ENCODE measurements at places on chromosomes 4 and X.
A peak's percentile ranks its signal among the peaks of the same experiment; 100 is the strongest.

- no peak for DNase-seq
Measured at GRCh38 chr4:188714501-188714900, 575.3 kb downstream of the TRIML1 start.

- DNase-seq: no peak
Measured at GRCh38 chr4:56128213-56128612, 179.5 kb downstream of the CEP135 start.

DNA sequence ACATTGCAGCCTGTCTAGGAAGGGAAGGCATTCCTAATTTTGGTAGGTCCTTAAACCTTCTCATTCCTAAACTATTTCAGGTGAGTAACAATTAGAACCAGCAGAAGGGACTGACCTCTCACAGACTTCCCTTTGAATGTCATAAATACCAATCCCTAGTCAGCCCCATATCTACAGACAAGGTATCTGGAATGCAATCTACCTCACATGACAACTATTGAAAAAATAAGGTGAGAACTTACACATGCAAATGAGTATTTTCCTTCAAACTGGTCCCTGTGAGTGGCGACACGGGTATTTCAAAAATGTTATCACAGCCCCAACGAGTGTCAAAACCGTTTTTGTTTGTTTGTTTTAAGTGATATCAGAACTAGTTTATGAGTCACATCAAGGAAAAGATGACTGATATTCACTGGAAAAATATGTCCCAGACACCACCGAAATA is 102.4 kb upstream of the VCX2 start:
- no peak for DNase-seq

DNA sequence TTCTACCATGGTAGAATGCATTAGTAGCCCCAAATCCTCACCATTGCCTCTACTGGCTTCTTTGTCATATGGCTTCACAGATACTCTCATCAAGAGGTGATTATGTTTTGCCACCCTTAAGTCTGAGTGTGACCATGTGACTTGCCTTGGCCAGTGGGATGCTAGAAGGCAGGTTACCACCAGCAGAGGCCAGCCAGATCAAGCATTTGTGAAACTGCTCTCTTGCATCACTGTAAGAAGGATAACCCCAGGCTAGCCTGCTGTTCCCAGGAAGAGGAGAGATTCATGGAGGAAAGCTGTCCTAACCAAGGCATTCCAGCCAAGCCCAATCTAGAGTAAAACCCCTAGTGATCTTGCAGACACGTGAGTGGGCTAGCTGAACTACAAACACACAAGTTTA is 46.8 kb downstream of the USP46 start:
- DNase-seq: no peak

DNA sequence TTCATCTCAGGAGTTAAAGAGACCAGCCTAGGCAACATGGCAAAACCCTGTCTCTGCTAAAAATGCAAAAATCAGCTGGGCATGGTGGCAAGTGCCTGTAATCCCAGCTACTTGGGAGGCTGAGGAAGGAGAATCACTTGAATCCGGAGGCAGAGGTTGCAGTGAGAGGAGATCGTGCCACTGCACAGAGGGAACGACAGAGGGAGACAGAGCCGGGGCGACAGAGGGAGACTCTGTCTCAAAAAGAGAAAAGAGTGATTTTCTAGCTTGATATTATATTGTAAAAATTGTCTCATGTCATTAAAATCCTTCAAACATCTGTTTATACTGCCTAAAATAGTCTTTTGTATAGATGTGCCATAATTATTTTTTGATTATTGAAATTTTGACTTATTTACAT is 225.4 kb upstream of the AGA start:
- no peak for DNase-seq

DNA sequence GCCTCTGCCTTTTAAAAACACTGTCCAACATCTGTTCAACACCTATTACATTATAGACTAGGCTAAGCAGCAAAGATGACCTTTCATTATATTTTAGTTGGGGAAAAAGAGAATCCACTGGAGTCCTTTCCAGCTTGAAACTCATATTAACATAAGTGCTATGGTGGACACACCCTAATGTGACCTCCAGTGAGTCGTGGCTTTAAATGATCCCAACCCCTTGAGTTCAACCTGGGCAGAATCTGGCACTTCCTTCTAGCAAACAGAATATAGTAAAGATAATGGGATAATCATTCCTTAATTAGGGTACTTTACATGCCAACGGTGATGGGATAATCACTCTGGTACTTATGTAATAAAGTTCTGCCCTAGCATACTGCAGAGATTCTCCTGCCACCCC is 162.6 kb downstream of the MAB21L2 start:
- no peak for DNase-seq

DNA sequence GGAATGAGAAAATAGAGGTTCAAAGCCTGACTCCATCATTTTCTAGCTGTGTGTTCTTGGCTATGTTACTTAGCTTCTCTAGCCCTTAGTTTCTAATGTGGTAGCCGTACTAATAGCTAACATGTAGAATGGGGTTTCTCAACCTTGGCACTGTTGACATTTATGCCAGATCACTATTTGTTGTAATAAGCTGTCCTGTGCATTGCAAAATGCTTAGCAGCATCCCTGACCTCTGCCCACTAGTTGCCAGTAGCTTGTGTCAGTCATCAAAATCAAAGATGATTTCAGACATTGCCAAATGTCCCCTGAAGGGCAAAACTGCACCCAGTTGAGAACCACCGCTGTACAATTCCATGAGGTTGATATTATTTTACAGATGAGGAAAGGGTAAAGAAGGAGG is 18.3 kb upstream of the ADAMTS3 start:
- no peak for DNase-seq

DNA sequence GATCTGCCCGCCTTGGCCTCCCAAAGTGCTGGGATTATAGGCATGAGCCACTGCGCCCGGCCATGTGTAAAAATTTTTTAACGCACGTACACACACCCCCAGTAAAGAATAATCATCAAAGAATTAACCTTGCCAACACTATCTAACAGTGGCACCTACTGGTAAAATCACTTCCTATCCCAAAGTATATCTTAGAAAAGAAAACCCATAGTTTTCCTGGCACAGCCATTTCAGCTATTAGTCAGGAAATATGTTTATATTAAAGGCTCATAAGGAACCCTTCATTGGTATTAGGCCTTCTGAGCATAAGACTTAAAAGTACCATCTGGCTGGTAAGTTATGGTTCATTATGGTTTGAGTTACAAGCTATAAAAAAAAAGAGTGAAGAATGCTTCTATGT is 14.1 kb downstream of the S100G start:
- DNase-seq: no peak

DNA sequence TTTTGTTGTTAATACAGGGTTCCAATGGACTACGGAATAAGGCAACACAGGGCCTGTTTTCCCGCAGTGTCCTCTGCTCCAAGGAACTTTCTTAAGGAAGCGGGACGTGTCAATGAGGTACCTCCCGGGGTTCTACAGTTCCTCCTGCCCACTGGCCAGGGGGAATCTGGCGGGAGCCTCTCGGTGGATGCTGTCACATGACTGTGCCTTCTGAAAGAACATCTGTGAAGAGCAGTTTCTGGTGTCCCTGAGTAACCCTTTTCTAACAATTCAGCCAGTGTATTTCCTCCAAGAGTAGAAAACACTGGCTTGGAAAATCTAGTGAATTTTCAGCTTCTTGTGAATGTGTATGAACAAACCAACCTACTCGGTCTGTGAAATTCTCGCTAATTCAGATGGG is 32.7 kb downstream of the MFAP3L start:
- DNase-seq: no peak

DNA sequence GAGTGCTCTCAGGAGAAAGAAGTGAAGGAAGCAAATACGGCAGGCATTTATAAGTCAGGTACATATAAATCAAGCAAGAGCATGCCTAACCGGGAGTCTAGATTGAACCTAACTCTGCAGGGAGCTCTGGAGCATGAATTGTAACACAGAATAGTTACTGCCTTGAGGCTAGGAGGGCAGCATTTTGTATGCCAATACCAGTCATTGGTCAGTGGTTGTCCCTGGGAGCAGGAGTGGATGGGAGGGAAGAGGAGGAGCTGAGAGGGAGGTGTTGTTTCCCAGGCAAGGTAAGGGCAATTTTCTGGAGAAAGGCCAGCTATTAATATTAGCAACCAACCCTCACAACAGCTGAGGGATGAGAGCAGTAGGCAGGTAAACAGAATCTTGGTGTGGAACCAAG is 224.7 kb upstream of the DCAF8L1 start:
- no peak for DNase-seq

- no peak for DNase-seq
Measured at GRCh38 chr4:40940317-40940741, 190.6 kb downstream of the NSUN7 start.

DNA sequence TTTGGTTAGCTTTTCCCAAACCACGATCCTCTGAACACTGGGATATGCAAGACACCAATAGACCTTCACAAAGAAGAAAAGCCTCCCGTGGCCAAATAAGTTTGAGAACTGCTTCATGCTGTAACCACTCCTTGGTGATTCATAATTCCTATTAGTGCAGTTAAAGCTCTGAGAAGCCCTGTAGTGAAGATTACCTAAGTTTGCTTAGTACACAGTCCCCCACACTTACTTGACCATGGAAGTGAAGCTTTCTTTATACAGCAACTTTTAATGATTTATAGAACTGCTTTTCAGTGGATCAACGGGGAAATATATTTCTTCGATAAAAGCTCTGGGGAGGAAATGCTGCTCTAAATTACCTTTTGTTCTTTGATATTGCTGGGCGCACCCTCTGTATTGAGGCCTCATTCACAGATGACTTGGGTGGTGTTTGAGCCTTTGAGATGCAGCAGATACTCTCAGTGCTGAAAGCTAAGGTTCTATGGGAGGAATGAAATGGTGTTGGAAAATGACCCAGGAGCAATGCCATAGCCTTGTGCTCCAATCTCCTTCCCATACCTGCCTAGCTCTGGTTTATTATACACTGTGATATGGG is 67.4 kb downstream of the CBLL2 start:
- DNase-seq: no peak

GRCh38 chr4:2795893-2796848 is 3.3 kb downstream of the SH3BP2 start:
- DNase-seq: peak; percentile 8

DNA sequence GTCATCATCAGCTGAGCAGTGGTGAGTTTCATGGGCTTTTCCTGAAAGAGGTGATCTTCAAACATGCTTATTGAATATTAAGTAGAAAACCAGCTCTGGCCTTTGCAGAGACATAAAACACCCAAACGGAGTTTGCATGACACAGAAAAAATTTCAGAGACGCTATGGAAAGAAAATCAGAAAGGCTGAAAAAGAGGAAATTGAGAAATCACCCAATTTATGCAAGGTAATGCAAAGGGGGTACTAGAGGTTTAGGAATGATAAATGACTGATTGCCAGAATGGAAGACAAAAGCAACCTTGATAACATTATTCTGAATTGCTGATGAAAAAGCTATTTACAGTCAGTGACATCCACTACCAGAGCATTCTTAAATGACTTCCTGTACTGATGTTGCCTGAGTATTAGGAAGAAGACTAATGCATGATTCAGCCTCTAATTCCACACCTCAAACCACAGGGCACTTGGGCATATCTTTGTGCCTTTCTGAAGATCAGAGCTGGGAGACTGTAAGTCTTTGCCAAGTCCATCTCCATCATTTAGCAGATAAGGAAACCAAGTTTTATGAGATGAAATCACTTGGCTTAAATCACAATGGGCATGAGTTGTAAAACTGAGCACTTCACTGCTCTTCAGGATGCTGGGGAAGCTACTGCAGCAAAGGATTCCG is 565.7 kb downstream of the PPARGC1A start:
- no peak for DNase-seq

- DNase-seq: no peak
Measured at GRCh38 chr4:182645511-182645910, 271.7 kb downstream of the DCTD start.

- DNase-seq: no peak
Measured at GRCh38 chr4:20050768-20051167, 200.9 kb upstream of the SLIT2 start.
